ENCODE measurements at places on chromosomes 12 and 14.

DNA sequence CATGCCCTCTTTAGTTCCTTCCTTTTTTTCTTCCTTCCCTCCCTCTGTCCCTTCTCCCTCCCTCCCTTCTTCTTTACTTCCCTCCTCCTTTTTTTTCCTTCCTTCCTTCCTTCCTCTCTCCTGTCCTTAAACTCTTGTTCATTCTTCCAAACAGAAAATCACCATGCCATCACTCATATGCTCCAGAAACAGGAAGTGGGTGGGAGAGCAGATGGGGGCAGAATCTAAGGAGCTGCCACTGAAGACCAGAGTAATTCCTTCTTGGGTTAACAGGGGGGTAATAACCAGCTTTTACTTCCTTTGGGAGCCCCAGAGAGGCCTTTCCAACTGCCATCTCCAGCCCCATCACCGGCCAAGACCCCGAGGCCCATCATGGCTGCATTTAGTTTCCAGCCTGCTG lies 51.2 kb downstream of the SVOP start:
- DNase-seq: no peak

DNA sequence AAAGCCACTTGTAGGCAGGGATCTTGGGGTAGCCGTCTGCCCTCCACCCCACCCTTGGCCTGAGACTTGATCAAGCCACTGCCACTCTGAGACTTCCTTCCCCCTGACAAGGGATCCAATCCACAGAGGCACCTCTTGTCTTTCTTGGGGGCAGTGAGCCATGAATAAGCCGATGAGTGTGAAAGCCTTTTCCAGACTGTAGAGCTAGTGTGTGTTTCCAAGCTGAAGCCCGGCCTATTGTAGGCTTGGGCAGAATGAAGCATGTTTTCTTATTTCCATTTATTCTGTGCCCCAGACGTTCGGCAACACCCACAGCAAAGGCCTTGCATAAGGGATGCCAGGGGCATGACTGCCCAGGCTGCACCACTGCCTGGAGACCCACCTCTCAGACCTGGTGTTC lies 991.6 kb downstream of the BCL11B start:
- DNase-seq: no peak

GRCh38 chr14:85273952-85274351 lies 256.0 kb upstream of the FLRT2 start:
- no peak for DNase-seq

DNA sequence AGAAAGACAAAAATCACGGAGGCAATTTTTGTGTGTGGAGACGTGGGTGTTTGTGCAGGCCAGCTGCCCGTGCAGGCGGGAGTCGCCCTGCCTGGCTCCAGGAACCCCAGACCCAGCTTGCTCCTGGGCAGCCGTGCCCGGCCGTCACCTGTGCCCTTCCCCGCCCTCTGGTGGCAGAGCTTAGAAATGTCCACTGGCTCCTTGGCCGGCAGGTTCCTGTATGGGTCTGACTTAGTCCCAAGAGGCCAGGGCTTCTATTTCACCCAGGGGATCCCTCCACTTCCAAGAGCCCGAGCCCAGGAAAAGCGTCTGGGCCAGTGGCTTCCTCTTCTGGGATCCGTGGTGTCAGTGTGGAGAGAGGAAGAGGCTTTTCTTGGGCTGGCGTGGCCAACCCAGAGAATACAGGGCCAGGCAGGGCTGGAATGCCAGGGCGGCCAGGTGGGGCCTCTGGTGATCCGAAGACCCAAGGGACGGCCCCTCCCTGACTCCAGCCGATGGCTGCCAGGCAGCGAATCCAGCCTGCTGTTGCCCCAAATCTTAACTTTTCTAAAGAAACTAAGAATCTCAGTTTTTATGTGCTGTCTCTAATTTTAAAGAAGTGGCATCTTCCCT lies 120.9 kb downstream of the TMEM132C start:
- DNase-seq: no peak

- DNase-seq: no peak
These were observed 136.4 kb downstream of the CEP128 start for GRCh38 chr14:80805136-80805535.

GRCh38 chr12:56261503-56262232 lies 3.5 kb upstream of the ANKRD52 start:
- DNase-seq: no peak

GRCh38 chr14:71933001-71933587 lies 865 bp downstream of the RGS6 start:
- no peak for DNase-seq

- no peak for DNase-seq
These were observed 237.9 kb downstream of the IPO8 start for GRCh38 chr12:30457621-30458289.

DNA sequence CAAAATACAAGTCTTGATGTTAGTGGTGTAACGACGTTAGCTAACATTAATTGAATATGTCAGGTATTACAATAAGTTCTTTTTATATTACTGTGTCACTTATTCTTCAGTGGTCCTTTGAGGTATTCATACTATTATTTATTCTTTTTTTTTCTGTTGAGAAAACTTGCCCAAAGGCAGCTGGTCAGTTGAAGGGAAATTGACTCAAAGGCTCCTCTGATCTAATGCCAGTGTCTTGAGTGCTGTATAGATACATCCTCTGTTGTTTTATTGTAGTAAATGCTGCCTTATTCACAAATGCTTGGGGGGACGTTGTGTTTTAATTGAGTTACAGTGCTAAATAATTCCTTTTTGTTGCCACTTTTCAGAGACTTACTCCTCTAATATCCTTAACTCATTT lies 23.0 kb downstream of the SCYL2 start:
- DNase-seq: no peak

Measured in activated gamma-delta T cell treated with anti-CD3 and anti-CD28 coated beads, Interleukin-2, amount 50 U/mL, for 16 hours (primary cell).